Lower leg skin (tissue), 4 donors: ENCODE measurements at places on chromosomes 6 and 20. TPM values are rescaled to one million over a fixed set of nuclear protein-coding genes. Genes with fewer than 3 reads are reported as not detected.

DNA sequence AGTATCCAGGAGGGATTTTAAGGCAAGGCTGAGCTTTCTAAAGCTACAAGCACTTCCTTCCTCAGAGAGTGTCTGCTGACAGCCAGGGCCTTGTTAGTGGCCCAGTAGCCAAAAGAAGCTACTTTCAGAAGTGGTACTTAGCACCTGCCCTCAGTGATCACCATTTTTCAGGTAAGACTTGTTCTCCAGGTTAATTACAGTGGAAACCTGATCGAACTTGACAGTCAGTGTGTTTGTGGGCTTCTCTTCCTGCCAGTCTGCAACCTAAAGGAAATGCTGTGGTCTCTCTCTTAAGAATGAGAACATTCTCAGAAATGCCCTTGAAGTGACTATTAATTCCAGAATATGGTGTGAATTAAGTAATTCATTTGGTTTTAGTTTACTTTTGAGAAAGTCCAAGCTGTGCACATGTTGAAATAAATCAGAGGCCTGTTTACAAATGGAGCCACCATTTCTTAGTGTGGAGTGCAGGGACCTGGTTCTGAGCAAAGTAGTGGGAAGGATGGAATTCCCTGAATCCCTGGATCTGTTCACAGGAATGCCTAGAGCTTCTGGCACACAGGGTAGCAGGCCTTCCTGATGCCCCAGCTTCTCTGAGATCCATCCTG, 185.3 kb upstream of the AGPAT4 start:
- DNase-seq, result no peak

- no peak for DNase-seq
Measured at GRCh38 chr6:87171938-87172633, 16.7 kb downstream of the ZNF292 start.

GRCh38 chr6:135230711-135231468, 49.8 kb downstream of the MYB start:
- DNase-seq, result no peak

- DNase-seq, result no peak
Measured at GRCh38 chr6:22320750-22321149, 23.9 kb upstream of the PRL start.

DNA sequence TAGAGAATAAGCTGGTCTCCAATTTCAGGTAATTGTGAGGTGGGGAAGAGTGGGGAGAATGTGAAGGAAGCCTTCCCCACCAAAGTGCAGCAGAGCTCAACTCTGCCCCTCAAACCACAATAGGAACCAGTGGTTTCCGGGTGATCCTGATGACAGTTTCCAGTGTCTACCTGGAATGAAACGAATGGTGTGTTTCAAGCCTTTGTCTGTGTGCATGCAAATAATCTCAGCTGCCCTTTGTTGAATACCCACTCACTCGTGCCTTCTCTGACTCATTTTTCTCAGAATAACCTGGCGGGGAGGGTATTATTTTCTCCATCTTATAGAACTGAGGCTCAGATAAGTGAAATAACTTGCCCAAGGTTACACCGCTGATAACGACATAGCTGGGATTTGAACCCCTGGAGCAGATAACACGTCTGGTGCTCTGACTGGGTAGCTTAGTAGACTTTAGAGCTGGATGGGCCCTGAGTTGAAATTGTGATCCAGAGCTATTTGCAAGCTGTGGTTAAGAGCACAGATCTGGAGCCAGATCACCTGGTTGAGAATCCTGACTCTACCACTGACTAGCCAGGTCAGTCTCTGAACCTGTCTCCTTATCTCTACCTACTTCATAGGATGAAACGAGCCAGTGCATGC, 85.1 kb downstream of the EYA2 start:
- no peak for DNase-seq

GRCh38 chr6:109230453-109230852, 135.1 kb downstream of the CEP57L1 start:
- no peak for DNase-seq

GRCh38 chr20:58313396-58313795, 3.9 kb downstream of the RAB22A start:
- no peak for DNase-seq

DNA sequence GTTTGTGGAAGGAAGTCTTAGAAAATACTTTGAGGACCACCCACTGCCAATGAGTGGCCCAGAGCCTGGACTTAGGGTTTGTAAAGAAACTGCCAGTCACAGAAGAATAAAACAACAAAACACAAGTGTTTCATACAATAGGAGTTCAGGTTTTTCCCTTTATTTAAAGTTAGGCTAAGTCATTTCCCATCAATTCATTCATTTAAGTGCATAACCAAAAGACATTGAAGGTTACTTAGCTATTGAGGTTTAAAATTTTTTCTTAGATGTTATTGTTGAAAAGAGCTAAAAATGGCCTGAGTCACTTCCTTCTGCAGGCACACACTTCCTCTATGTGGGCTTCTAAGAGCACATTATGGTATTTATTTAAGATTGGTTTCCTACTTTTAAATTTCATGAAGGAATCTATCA, 54.2 kb downstream of the ARMC2 start:
- DNase-seq, result no peak

DNA sequence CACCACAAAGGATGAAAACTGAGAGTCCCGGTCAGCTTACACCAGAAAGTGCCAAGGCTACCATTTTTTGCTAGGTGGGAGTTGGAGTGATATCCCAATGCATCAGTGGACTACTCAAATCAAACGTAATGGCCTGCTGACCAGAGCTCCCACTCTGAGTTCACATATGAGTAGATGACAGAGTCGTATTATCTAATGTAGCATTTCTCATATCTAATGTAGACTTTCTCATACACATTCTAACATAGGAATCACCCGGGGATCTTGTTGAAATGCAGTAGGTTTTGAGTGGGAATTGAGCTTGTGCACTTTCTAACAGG, 38.4 kb upstream of the FUCA2 start:
- no peak for DNase-seq

DNA sequence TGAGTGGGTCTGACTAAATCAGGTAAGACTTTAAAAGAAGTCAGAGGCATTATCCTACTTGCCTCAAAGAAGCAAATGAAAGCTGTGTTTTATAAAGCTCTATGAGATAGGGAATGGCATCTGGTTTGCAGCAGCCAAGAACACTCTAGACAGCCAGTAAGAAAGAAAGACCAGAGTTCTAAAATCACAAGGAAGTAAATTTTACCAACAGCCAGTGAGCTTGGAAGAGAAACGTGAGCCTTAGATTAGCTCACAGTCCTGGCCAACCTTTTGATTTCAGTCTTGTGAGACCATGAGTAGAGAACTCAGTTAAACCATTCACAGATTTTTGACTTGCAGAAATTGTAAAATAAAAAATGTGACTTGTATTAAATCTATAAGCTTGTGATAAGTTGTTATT, 693.0 kb downstream of the EYS start:
- DNase-seq, result no peak

DNA sequence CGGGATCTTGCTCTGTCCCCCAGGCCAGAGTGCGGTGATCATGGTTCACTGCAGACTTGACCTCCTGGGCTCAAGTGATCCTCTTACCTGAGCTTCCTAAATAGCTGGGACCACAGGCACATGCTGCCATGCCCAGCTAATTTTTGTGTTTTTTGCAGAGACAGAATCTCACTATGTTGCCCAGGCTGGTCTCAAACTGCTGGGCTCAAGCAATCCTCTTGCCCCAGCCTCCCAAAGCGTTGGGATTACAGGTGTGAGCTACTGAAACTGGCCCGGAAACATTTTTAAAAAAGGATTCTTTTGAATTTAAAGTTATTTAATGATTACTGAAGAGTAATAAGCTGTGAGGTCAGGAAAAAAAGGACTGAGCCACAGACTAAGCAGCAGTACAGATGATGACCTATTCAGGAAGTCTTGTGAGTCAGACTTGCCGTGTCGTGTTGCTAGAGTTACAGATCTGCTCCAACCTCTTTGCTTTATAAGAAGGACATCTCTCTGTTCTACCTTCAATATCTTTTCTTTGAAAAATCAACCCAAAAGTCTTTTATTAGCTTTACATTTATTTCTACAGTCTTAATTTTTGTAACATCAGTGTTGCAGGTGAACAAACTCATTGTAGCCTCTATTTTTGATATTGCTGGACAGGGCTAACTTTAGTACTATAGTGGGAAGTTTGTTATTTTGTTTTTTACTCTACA, 108.7 kb downstream of the NCOA3 start:
- DNase-seq, result peak; percentile 27

- DNase-seq, result no peak
Measured at GRCh38 chr20:40711079-40711478, 22.0 kb upstream of the MAFB start.

DNA sequence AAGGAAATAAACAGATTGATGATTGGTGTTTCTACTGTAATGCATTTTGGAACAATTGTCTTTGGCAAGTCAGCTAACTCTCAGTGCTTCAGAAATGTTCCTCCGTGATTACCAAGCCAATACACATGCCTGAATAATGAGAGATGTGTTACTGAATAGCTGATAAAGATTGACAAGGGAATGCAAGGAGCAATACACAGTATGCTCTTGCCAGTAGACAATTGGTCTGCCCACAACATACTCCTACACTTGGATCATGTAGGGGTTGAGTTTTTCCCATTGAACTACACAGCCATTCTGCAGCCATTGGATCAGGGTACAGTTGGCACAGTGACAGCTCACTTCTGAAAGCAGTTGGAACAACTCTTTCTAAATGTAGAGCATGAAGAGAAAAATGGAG, 5.6 kb upstream of the GJB7 start:
- no peak for DNase-seq

DNA sequence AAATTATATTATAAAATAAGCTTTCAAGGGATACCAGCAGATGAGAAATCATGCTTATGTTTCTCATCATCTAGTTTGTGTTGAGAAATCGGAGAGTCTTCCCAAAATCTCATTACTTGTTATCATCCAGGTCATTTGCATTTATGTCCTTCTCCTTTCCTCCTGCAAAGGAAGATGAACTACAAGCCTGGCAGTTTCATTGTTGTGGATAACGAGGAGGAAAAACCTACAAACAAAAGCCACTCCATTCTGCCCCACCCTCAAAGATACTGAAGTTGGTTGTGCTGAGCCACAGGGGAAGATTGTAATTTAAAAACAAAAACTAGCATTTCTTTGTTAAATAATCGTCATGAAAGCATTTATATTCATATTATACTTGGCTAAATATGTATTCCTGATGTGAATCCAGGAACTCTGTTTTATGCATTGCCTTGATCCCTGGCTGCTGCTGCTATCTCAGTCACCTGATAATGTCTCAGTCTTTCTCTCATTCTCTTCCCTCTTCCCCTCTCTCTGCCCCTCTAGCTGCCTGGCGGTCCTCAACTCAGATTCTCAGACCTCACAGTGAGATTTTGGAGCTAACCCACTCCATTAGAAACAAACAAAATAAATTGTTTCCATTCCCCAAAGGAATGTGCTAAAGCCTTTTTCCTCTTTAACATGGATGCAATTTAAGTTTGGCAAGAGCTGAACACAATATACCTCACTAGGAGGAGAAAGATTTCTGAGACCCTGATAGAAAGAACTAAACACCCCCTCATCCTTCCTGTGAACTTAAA, 185.3 kb downstream of the ADAT2 start:
- DNase-seq, result no peak

GRCh38 chr6:12289365-12289919, 719 bp upstream of the EDN1 start:
- DNase-seq, result no peak

DNA sequence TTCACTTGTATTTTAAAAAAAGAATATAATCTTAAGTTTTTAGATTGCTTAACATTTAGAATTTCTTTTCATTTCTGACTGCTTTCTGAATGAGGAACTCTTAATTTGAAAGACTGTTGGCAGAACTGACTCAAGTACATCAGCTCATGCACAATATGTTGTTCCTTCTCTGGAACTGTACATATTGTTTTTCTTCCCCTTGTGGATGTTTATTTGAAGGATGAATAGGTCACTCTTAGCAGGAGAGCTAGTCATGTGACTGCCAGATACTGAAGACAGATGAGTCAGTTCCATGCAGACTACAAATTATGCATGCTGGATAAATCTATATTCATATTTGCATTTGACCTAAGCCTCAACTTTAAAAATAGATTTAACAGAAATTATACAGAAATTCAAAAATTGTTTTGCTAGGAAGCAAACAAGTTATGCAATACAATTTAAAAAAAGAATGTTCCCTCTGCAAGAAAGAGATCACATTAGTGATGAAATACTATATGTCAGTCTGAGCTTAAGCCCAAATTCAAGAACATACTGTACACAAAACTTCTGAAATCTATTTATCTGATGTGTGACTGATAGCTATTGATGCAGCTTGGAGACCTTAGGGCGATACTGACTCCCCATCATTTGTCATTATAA, 1274.9 kb upstream of the GJE1 start:
- no peak for DNase-seq

DNA sequence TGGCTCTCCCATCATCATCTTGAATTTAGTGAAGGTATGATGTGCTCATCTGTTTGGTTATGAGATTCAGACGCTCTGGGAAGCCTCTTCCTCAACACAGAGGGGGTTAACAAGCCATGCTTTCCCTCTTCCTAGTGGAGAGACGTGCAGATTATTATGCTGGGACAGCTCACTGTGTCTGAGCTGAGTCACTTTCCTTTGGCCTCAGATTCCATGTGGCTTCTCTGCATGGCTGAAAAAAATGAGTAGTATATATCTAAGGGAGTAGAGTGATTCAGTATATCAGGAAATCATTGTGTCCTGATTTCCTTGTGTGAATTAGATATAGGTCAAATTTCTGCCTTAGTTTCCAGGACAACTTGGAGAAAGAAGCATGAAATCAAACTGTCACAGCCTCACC, 52.6 kb downstream of the FIG4 start:
- DNase-seq, result no peak

GRCh38 chr6:112639391-112639831, 292.3 kb downstream of the RFPL4B start:
- DNase-seq, result no peak

GRCh38 chr20:38631155-38632022, 29.8 kb downstream of the ARHGAP40 start:
- DNase-seq, result no peak

DNA sequence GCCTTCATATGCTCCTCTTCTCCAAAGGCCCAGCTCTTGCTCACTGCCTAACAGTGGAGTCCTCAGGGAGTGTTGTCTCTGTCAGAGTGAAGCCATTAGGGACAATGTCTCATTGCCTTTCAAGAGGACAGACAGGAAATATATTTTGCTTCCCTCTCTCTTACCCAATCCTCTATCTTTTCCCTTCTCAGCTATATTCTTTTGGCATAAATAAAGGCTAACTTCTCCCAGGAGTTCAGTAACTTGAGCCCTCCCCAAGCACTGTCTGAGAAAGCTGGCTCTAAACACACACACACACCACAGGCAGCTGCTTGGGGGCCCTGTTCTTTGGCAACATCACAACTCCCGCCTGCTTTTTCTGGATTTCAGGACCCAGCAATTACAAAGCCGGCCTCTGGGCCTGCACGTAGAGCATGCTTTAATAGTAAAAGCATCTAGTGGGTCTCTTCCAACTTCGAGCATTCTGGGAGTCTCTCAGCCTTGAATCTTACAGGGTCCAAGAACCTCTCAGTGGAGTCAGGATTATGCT, 34.7 kb upstream of the LAMA4 start:
- no peak for DNase-seq

Gene MAP7
- total RNA-seq, result 39.3 TPM

Gene CLDN20
- not detected for total RNA-seq

Gene HSPA12B
- total RNA-seq, result 5.8 TPM

Gene SCUBE3
- 0.91 TPM for total RNA-seq

Gene PACRG
- total RNA-seq, result 3.4 TPM

Gene BTNL2
- total RNA-seq, result not detected

Gene RIN2
- total RNA-seq, result 86.1 TPM

Gene LY6G5C
- 1.6 TPM for total RNA-seq

Gene CEP85L
- 6.3 TPM for total RNA-seq

Gene ZFP57
- total RNA-seq, result 0.19 TPM

Gene PIM1
- total RNA-seq, result 142 TPM

Gene STX11
- total RNA-seq, result 20.1 TPM

Gene LKAAEAR1
- total RNA-seq, result 0.91 TPM

Gene EYS
- not detected for total RNA-seq

Gene LRRC1
- 53.1 TPM for total RNA-seq

Gene ITPA
- total RNA-seq, result 55.8 TPM
